Large intestine (tissue), 12 donors: ENCODE measurements at places on chromosomes 11 and 22. TPM values are rescaled to one million over a fixed set of nuclear protein-coding genes. Genes with fewer than 3 reads are reported as not detected.

- DNase-seq: no peak
Observed at GRCh38 chr11:77289737-77290136, 11.7 kb downstream of the GDPD4 start.

GRCh38 chr11:114017723-114018122, 41.8 kb upstream of the ZBTB16 start:
- DNase-seq: no peak

GRCh38 chr22:42282943-42283277, 12.5 kb upstream of the TCF20 start:
- DNase-seq: no peak

DNA sequence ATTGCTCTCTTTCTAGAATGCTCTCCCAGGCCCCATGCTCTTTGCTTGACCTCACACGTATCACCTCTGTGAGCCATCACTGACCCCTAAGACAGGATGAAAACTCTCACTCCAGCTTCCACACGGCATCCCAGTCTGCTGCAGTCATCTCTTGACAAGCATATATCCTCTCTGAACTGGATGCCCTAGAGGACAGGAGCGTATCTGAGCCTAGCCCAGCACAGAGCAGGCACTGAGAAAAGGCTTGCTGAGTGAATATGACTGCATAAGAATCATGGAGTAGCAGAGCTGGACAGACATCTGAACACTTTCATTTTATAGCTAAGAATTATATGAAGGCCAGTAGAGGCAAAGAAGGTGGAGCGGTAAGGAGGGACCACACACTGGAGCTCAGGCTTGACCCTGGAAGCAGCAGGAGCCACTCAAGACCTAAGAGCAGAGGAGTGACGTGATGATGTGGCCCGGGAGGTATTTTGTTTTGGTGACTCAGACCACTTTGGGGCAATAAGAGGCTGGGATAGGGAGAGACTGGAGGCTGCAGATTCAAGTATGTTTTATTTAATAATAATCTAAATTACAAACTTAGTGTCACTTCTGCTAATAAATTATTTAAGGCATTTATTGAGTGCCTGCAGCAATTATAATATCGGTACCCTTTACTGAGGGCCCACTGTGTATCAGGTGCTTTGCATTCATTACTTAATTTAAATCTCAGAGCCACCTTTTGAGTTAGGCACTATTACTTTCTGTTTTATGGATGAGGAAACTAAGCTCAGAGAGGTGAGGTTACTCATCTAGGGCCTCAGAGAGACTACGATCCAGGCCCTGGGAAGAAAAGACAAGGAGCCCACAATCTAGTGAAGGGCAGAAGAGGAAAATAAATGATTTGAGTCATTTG, 42.6 kb downstream of the MAP6 start:
- no peak for DNase-seq

- DNase-seq: no peak
Observed at GRCh38 chr22:26199665-26200064, 30.4 kb downstream of the SEZ6L start.

DNA sequence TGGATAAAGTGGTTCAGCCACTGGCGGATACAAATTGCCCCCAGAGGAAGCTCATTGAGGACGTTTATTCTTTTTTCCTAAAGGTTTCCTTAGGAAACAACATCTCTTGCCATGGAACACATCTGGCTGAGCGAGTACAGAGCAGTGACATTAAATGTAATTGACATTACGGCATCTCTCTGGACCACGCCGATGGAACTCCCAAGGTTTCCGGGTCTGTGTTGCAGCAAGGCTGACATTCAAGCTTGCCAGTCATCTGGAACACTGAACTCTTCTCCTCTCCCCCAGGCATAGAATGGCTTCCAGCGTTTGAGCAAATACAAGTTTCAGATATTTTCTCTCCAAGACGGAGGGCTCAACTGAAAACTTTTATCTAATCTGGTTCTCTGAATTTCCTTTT, 42.1 kb downstream of the CLMP start:
- DNase-seq: no peak

- DNase-seq: no peak
Observed at GRCh38 chr11:68912254-68912653, 8.6 kb downstream of the IGHMBP2 start.

GRCh38 chr11:123303924-123304323, 108.9 kb upstream of the CLMP start:
- DNase-seq: no peak

The PLXNB2 gene
- 65.0 TPM for polyA plus RNA-seq

The PYGM gene
- polyA plus RNA-seq: 2.4 TPM

The OR51B4 gene
- 0.07 TPM for polyA plus RNA-seq

The OR52E8 gene
- not detected for polyA plus RNA-seq

The HBE1 gene
- polyA plus RNA-seq: 5.6 TPM
